ENCODE measurements at places on chromosomes 7 and 10.

- DNase-seq, result no peak
Observed at GRCh38 chr10:107169516-107169915, 5.0 kb upstream of the SORCS1 start.

- DNase-seq, result no peak
Observed at GRCh38 chr7:141649865-141650634, 51.9 kb downstream of the DENND11 start.

- no peak for DNase-seq
Observed at GRCh38 chr7:72101444-72101843, 310.7 kb downstream of the CALN1 start.

DNA sequence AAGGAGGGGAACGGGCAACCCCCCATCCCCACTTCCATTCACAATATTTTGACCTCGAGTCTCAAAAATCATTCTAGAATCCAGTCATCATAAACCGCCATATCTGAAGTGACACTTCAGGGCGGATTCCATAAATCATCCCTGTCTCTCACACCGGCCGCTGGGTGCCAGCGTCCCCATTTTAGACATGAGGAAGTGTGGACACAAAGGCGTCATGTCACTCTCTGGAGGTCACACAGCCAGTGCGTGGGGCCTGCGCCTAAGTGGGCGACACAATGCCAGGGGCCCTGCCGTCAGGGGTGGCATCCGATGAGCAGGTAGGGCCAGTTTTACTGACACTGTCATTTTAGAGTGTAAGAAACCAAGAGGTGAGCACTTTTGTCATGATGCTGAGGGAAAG is 19.5 kb downstream of the KCNH2 start:
- DNase-seq, result no peak

- DNase-seq, result no peak
Observed at GRCh38 chr10:24331457-24331856, 122.5 kb downstream of the KIAA1217 start.

GRCh38 chr7:54166419-54166818 is 375.8 kb upstream of the VSTM2A start:
- DNase-seq, result no peak

DNA sequence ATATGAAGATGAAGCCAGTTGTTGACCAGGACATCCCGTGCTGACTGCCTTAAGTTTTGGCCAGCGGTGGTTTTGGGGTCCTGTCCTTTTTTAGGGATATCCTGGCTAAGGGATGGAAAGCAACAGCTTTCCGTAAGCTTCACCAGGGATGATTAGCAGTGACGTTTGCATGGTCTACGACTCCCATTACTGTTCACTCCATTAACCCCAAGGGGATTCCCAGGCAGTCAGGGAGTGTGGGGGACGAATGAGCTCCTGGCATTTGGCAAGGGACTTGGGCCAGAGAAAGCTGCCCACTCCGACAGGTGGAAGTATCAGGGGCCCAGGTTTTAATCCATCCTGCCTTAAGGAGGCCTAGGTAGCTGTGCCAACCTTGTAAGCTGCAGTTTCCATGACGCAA is 66.8 kb downstream of the ITGB1 start:
- DNase-seq, result no peak

- DNase-seq, result no peak
Observed at GRCh38 chr7:34160261-34160752, 255.0 kb downstream of the BMPER start.

GRCh38 chr10:11140963-11141362 is 123.3 kb downstream of the CELF2 start:
- no peak for DNase-seq

GRCh38 chr7:7647495-7648036 is 7.0 kb downstream of the UMAD1 start:
- no peak for DNase-seq

All from stimulated activated CD4-positive, alpha-beta T cell treated with anti-CD3 and anti-CD28 coated beads, Interleukin-15, amount 100 ng/mL, for 1 hour (primary cell).